ELR (cell line): ENCODE measurements at places on chromosomes 16 and 17.

DNA sequence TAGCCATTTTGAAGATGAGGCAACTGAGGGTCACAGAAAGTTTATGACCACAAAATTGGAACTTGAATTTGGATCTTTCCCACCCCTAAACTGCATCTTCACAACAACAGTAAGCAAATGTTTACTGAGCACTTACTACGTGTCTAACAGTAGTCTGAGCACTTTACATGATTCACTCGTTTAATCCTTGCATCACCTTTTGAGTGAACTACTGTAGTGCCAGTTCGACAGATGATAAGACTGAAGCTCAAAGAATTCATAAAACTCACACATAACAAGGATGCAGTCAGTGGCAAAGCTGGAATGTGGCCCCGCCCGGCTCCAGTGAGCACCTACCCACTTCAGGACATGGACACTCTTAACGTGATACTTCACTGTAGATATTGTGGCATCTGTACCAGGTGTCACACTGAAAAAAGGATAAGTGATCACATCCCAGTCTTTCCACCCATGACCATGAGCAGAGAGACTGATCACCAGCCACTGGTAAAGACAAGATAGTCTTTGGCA lies 36.0 kb upstream of the HLF start:
- DNase-seq, result no peak

DNA sequence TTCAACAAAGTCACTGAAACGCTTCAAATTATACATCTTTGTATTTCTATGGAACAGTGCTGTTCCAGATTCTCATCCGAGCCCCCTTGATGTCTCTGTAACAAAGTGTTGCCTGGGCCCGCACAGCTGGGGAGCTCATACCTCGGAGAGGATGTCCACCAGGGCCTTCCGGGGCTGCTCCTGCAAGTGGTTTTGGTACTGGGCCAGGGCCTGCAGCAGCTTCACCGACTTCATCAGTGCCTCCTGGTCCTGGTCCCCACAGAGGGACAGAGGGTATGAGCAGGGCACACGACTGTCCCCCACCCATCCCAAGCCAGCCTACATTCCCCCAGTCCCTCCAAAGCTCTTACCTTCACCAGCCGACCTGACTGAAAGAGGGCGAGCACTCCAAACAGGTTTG lies 1.5 kb downstream of the MYBBP1A start:
- no peak for DNase-seq

DNA sequence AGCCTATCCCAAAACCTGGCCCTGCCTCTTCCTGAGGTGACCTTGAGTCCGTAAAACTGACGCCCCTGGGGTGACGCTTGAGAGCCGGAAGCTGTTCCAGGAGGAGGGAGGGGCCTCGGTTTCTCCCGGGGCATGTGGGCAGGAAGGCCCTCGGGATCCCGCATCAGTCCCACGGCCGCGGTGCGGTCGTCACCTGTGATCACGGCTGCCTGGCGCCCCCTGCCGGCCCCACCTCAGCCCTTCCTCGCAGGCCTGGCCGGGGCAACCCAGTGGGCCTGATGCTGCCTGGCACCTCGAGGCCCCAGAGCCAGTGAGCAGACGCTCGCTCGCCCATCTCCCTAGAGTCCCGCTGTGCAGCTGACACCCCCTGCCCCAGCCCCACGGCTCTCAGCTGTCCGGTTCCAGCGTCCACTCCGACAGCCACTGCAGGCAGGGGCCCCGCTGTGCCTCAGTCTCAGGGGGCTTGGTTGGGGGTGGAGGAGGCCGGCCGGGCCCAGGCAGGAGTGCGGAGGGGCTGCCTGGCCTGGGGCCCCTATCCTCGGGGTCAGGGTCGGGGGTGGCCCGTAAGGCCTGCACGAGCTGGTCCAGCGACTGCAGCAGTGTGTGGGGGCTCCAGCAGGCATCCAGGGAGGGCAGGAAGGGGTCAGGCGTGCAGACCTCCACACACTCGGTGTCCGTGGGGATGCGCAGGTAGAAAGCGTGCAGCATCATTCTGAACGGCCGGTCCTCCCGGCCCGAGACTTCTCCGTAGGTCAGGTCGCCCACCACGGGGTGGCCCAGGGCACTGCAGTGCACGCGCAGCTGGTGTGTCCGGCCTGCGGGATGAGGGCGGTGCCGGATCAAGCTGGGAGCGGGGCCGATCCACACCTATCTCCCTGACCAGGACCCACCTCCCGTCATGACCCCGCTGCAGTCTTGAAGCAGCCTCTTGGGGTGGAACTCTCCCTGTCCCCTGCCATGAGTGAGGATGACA lies 2.3 kb downstream of the RPUSD1 start:
- peak; percentile 73 for DNase-seq

DNA sequence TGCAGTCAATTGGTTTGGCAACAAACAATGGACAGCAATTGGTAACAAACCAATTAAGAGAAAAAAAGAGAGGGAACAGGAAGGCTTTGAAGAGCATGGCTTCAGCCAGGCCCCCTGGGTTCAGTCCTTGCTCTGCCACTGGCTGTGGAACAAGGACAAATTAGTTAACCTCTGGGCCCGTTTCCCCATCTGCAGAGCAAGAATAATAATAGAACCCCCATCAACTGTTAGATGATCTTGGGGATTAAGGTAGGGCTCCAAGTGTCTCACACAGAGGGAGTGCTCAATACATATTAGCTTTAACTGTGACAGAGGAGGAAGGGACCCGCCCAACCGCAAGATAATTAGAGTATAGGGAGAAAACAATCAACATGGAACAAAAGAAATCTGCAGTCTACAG lies 55.2 kb downstream of the PECAM1 start:
- DNase-seq, result no peak

DNA sequence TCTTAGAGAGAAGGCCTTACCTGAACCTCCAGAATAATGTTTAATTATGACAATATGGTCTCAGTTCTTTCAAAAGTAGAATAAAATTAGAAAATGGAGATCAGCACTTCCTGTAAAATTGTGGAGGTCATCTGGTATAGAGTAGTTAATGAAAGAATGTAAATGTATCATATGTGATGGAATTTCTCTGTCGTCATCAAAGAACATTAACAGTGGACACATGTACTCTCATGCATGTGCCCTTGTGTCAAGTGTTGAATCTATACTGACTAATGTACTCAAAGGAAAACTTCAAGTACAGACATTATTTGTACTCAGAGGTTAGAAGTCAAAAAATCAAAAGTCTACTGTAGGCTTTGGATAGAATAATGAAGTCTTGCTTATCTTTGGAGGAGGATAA lies 129.2 kb upstream of the MYOCD start:
- peak; percentile 56 for DNase-seq

DNA sequence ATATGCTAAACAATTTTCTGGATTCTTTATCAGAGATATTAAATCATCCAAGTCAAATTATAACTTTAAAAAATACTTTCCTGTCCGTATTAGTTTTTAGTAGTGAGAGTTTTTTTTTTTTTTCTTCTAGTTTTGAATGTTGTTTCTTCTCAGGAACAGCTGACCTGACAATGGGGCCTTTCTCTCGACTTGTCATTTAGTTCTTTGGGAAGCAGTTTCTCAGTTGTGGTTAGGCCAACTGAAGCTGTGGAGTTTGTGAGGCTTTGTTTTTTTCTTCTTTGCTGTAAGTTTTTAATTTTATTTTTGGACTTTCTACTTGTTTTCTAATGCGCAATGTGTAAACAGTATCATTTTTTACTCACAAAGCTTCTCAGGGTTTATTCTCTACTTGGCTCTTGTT lies 140.8 kb downstream of the FTO start:
- no peak for DNase-seq

DNA sequence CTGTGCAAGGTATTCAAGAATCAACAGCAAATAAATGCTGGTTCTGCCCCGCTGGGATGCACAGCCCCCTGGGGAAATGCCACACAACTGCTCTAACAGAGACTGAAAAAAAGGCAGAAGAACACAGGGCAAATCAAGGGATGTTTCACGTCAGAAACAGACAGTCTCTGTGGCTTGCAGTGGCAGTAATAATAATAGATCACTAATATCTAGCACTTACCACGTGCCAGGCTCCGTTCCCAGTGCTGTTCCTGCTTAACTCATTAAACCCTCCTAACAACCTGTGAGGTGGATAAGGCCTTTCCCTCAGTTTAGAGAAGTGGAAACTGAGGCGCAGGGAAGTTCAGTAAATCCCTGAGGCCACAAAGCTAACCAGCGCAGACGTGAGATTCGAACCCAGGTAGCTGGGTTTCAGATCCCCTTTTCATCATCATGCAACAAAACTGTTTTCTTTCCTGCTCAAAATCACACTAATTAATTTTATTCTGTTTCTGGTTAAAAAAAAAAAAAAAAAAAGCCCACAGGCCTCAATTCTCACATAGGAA lies 36.7 kb downstream of the ARHGAP17 start:
- DNase-seq, result no peak

- DNase-seq, result no peak
These were observed 834 bp downstream of the CDH8 start for GRCh38 chr16:62035115-62036092.

DNA sequence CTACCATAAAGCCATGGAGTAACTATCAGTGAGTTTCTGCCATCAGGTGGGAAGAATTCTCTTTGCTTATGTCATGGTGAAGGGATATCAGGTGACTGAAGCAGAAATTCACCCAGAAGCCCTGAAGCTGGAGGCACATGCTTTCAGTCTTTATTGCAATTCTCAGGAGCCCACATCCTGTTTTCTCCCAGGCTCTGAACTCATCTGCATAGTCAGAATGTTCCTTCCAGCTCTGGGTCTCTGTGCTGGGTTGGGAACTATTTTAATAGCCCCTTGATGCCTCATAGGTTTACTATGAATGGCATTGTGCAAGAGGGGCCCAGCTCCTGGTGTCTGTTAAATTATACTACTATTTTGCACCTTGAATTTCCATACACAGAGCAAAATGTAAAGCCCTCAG lies 198.4 kb upstream of the SOX9 start:
- peak; percentile 96 for DNase-seq

DNA sequence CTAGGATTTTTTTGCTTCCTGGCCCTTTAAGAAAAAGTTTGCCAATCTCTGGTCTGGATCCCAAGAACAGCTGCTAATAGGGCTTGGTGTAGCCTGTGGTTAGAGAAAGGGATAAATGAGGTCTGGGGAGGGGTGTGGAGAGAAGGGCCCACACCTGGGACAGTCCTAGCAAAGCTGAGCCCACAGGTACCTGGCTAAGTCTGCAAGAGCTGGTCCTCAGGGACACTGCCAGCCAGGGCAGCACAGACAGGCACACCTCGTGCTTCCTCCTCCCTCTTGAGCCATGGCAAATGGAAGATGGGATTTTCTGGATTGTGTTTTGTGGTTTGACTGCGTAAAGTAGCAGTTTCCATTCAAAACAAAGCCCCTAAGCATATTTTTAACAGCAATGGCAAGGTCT lies 217.5 kb downstream of the SOX9 start:
- no peak for DNase-seq

DNA sequence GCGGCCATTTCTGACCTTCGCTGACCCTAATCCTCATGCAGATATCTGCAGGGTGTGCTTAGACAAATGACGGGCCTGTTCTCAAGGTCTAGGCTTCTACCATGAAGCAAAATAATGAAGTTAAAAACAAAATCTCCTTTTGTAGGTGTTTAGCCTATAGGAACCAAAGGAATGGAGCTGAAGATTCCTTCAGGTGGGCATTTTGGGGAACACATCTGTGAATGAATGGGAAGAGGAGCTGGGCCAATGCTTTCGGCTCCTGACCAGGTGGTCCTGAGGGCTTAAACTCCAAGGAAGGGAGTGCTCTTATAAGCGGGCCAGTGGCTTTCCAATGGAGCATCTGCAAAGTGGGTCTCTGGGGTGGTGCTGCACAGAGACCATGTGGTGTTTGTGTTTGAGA lies 14.1 kb upstream of the IL34 start:
- no peak for DNase-seq

- DNase-seq, result peak; percentile 86
These were observed 975 bp downstream of the SNX29 start for GRCh38 chr16:11977376-11978041.

DNA sequence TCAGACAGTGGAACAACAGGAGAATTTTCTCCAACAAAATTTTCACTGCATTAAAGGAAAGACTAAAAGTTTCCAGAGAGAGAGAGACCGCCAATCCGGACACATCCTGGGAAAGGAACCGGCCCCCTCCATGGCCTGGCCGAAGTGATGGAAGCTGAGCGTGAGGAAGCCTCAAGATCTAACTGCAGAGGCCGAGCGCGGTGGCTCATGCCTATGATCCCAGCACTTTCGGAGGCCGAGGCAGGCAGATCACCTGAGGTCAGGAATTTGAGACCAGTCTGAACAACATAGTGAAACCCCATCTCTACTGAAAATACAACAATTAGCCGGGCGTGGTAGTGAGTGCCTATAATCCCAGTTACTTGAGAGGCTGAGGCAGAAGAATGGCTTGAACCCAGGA lies 3.9 kb downstream of the CTRB2 start:
- no peak for DNase-seq

- DNase-seq, result peak; percentile 59
These were observed 6.2 kb upstream of the SLC7A6 start for GRCh38 chr16:68257906-68258800.

DNA sequence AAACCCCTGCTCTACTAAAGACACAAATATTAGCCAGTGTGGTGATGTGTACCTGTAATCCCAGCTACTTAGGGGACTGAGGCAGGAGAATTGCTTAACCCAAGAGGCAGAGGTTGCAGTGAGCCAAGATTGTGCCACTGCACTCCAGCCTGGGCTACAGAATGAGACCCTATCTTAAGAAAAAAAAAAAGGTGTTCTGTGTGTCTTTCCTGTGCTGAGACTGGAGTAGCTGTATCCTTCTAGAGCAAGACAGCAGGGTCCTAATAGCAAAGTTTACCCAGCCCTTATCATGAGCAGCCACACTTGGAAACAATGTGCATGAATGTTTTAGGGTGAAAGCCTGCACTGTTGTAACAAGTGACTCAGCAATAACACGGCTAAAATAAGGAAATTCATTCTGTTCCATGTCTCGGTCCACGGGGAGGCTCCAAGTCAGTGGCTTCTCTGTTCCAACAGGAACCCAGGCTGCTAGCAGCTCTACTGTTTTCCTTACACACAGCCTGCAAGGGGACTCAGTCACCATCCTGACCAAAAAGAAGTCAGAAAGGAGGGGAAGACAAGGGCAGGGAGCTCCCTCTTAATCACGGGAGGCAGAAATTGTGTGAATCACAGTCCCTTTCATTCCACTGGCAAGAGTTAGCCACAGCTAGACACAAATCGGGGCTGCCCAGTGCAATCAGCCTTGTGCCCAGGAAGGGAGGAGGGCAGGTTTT lies 7.1 kb upstream of the SLC5A11 start:
- peak; percentile 74 for DNase-seq
